Activated CD4-positive, alpha-beta T cell treated with anti-CD3 and anti-CD28 coated beads for 1 hour (primary cell): ENCODE measurements at places on chromosomes 5 and 9.

DNA sequence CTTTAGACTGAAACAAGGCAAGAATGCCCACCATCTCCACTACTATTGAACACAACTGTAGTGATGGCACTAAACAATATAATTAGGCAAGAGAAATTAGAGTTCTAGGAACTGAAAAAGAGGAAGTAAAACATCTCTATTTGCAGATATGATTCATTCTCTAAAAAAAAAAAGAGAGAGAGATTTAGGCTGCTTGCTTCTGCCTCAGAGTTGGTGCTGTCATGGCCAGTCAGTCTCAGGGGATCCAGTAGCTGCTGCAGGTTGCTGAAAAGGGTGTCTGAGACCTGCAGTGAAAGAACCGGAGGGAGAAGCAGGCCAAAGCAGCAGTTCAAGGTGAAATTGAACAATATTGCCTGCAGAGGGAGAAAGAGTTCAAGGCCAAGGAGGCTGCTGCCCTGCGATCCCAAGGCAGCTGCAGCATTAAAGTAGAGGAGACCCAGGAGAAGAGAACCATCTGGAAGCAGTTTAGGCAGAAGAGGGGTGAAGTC, 72.5 kb downstream of the AP3B1 start:
- DNase-seq: no peak

DNA sequence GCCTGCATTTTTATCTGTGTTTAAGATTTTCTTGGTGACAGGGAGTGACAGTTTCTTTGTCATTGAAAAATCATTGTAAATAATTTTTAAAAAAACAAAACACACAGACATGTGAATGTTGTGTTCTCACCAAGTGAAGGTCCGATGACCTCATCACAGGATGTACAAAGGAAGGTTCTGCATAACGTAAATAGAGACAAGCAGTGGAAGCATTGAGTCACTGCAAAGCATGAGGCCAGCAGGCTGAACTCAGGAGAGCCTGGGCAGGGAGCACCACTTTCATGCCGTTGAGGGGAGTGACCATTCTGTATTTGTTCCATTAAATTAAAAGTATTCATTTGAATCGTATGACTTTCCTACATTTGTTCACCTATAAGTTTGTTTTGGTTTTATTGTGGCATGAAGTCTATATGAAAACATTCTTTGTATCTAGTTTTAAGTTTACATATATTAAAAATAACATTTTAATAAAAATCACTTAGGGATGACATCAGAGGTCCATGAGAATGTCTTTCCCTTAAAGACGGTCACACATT, 70.4 kb upstream of the TLE1 start:
- DNase-seq: no peak

- no peak for DNase-seq
Observed at GRCh38 chr5:158494541-158494940, 605.2 kb downstream of the EBF1 start.

- no peak for DNase-seq
Observed at GRCh38 chr5:37831821-37832534, 7.9 kb downstream of the GDNF start.

DNA sequence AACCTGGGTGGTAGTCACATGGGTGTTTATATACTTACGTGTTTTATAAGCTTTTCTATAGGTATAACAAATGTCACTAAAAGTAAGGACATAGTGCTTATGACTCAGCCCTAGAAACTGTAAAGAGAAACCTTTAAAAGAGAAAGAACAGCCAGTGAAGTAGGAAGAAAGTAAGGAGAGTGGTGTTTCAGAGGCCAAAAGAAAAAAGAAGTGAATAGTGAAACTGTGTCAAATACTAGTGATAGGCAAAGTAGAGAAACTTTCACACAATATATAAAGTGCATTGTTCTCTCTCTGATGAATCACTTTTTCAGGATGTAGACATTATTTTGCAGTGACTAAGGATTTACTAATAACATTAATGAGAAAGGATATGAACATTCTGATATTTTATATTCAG, 74.2 kb upstream of the SUSD1 start:
- DNase-seq: no peak

GRCh38 chr9:26523577-26523976, 369.0 kb downstream of the CAAP1 start:
- no peak for DNase-seq

GRCh38 chr5:11390291-11390767, 513.9 kb downstream of the CTNND2 start:
- no peak for DNase-seq

GRCh38 chr5:133396814-133397213, 215.5 kb downstream of the FSTL4 start:
- no peak for DNase-seq

- DNase-seq: no peak
Observed at GRCh38 chr9:111979561-111979960, 82.9 kb downstream of the UGCG start.

DNA sequence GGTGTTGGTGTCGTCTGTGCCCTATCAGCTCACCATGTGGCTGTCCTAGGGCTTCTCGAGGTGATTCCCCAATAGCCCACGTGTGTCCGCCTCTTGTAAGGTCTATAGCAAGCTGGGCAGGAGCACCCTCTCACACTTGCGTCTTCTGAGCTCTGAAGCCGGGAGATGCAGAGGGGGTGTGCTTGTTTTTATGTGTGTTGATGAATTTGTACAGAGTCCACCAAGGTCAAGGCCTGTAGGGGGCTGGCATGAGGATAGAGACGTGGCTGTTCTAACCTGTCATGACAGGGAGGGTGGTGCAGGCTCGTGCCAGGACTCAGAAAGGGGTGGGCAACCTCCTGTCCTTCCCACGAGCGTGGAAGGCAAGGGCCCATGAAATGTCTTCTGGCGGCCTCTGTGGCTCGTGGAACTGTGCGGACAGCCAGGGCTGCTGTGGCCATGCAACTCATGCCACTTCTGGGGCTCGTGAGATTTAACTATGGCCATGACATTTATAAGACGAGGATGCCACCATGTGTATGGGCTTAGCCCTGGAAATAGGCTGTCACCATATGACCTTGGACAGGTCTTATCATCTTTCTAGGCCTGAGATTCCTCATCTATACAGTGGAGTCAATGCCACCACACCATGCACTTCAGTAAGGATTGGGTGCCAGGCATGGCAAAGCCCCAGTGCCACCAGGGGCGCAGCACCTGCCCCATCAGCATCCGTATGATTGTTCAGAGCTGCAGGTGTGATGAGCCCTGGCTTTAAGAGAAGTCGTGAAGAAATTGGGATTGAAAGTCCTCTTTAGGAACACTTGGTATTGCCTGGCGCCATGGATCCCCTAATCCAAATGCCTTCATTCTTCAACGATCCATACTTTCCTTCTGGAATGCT, 2.3 kb upstream of the OLFM1 start:
- no peak for DNase-seq

GRCh38 chr9:88748566-88749261, 213.7 kb downstream of the NXNL2 start:
- no peak for DNase-seq

DNA sequence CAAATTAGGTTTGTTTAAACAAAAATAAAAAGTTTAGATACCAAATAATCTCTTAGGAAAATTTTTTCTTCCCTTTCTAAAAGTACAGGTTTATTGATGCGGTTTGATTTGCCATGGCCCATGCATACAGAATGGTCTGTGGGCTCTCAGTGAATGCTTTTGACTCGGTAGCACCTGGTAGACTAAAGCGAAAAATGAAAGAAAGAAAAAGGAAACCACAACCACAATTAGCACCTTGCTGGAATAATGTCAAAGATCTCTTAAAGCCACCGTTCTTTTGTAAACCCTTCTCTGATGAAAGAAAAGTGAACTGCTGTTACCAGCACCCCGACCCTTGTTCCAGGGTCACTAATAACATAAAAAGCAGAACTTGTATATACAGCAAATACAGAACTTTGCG, 157.9 kb downstream of the NFIB start:
- no peak for DNase-seq

GRCh38 chr9:111030492-111030891, 7.8 kb downstream of the LPAR1 start:
- no peak for DNase-seq

- DNase-seq: no peak
Observed at GRCh38 chr5:6435356-6435755, 13.3 kb upstream of the UBE2QL1 start.

GRCh38 chr5:167943343-167943742, 348.1 kb upstream of the WWC1 start:
- DNase-seq: no peak

DNA sequence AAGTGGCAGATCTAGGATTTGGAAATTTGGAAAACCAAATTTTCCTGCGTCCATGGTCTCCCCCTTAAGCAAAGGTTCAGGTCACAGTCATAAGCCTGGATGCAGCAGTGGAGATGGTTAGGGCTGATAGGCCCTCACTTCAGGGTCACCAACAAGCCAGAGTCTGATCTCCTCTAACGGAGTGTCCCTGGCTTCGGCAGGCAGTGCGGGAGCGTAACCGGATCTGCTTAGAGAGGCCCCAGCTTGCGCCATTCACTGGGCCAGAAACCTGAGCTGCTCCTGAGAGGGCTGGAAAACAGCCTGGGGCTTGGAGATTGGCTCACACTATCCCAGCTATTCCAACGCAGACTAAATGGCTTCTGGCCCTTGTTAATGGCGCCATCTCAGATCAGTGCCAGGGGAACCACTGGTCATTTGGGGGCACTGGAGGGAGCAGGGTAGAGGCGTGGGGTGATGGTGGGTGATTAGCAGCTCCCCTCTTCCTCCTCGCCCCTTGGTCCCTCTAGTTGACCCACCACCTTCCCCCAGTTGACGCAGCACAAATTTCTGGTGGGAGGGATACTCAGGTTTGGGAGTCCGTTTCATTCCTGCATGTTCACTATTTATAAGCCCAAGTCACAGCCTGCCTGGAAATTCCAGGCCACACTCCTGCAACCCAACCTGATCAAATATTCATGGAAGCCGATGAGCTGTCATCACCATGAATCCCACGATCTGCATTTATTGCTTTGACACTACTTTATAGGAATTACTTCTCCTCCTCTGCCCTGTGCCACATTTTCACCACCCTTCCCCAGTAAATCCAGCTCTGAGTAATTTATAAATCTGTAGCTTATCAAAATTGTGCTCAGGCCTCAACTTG, 134.6 kb upstream of the CPEB4 start:
- DNase-seq: no peak

DNA sequence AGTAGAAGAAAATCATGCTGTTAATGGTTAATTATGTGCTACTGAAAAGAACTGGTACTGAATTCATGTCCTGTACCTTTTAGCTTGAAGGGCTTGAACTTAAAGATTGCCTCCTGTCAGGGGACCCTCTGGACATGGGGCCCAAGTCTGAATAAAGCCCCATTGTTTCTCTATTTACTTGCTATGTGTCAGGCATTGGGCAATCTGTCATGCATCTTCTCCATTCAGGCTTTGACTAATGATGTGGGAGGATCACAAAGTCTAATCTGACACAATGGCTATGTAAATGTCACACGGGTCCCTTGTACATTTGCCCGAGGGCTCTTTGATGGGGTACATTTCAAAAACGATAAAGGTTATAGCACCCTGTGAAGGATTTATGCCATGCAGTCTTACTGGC, 64.0 kb upstream of the TUSC1 start:
- DNase-seq: no peak

GRCh38 chr5:78908173-78909061, 76.7 kb downstream of the ARSB start:
- DNase-seq: no peak

- peak; percentile 41 for DNase-seq
Observed at GRCh38 chr9:127970401-127971313, 10.1 kb downstream of the EEIG1 start.

- no peak for DNase-seq
Observed at GRCh38 chr9:27933210-27934025, 360.1 kb upstream of the C9orf72 start.
